Cortex of kidney (tissue), 1 donor: ENCODE measurements at places on chromosomes 4 and X.

GRCh38 chr4:14317351-14317750, 684.9 kb upstream of the CPEB2 start:
- DNase-seq, result no peak

- DNase-seq, result no peak
Observed at GRCh38 chr4:129926936-129927335, 831.0 kb downstream of the C4orf33 start.

DNA sequence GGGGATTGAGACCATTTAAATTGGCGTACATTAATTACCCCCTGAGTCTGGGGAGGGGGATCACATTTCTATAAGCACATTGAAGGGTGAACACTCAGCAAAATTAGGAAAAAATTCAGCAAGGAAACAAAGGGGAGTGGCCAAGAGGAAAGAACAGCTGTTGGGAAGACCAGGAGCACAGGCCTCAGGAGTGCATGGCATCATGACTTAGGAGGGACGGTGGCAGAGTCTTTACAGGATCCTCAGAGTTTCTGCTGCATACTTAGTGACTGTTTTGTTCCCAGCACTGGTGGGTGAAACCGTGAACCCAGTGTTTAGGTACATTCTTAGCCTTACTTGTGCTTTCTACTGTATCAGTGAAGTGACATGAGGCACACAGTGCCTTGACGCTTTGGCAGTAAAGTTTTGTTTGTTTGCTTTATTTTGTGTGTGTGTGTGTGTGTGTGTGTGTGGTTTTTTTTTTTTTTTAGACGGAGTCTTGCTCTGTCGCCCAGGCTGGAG, 121.3 kb downstream of the CBR4 start:
- no peak for DNase-seq

GRCh38 chr4:2763511-2763967, 7.4 kb upstream of the TNIP2 start:
- no peak for DNase-seq

DNA sequence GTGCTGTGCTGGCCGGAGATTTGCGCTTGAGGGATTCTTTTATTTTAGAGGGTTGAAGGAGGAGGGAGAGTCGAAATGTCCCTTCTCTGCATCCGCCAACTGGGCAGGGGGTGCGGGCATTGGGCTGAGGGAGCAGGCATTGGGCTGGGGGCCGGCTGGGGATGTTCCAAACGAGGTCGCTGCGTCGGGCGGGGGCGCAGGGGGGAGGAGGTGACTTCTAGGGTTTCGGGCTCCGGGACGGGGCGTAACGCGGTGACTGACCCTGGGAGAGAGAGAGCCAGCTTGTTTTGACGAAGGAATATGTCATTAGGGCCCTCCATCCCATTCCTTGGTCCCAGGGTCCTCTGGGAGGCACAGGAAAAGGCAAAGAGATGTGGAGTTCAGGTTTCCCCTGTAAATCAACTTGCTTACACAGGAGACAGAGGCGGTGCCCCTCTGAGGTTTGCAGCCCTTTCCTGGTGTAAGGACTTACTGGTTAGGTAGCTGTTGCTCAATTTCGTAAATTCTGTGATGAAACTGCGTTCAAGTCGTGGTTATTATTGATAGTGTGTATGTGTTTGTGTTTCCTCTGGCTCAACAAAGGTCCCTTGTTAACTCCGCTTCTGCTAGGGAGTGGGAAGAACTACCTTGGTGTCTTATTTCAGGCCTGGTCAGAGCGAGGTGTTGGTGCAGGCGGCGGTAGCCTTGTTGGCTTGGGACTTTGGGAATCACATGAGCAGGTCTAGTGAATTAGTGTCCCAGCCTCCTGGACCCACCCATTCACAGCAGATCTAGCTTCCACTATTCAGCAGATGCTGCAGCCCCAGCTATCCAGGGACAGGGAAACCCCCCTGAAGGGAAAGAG, 716 bp downstream of the FHIP1A start:
- no peak for DNase-seq
